ENCODE measurements at places on chromosomes 11 and 22.

DNA sequence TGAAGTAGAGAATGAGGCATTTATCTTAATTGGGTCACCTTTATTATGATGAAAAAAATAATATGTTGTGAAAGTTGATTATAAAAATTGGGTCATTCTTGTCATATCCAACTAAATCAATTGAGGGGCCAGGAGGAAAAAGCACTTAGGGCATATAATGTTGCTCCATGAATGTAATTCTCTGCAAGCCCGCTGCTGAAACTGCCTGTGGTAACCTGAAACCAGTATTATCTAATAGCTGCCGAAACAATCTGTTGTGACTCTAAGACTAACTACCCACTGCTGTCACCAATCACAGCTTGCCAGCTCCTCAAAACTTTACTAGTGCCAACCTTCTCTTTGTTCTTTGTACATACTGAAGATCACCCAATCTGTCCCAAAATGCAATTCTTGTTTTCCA, 115.8 kb downstream of the ATG16L2 start:
- no peak overlapping the region for H3K4me3 ChIP-seq
- H3K4me1 ChIP-seq, result no peaks in the 10 kb centered on the region
- DNase-seq, result no peak

GRCh38 chr11:119797123-119797611, 68.2 kb upstream of the NECTIN1 start:
- H3K27ac ChIP-seq, result no peak overlapping the region
- H3K4me3 ChIP-seq, result no peak overlapping the region
- H3K36me3 ChIP-seq, result no peaks in the 10 kb centered on the region
- no peaks in the 10 kb centered on the region for H3K4me1 ChIP-seq
- DNase-seq, result no peak
- peaks cover 8% of the 10 kb centered on the region for H3K27me3 ChIP-seq

GRCh38 chr22:19447330-19448075, at the start of gene C22orf39:
Gene C22orf39, minus strand, starts transcription at chr22:19447711. Its CDS starts 23 bp downstream, at chr22:19447688.
- peaks cover 33% of the 10 kb centered on the region for H3K4me1 ChIP-seq
- DNase-seq, result peak; percentile 90
- H3K4me3 ChIP-seq, result peak within 1 kb of the TSS; percentile 99
- peak within 1 kb of the TSS; percentile 90 for H3K27ac ChIP-seq
- H3K27me3 ChIP-seq, result no peaks in the 10 kb centered on the region

DNA sequence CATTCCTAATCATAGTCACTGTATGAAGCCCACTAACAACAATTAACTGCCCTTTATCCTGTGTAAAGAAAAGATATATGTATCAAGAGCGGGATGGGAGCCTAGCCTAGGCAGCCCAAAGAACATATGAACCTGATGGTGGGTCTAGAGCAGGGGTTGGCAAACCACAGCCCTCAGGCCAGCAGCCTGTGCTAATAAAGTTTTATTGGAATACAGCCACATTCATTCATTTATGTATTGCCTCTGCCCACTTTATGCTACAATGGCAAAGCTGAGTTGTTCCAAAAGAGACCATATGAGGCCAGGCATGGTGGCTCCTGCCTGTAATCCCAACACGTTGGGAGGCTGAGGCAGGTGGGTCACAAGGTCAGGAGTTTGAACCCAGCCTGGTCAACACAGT, 13.5 kb downstream of the PRR14L start:
- no peak for DNase-seq
- H3K4me1 ChIP-seq, result peaks cover 22% of the 10 kb centered on the region
- no peak overlapping the region for H3K4me3 ChIP-seq
- H3K27me3 ChIP-seq, result no peaks in the 10 kb centered on the region

DNA sequence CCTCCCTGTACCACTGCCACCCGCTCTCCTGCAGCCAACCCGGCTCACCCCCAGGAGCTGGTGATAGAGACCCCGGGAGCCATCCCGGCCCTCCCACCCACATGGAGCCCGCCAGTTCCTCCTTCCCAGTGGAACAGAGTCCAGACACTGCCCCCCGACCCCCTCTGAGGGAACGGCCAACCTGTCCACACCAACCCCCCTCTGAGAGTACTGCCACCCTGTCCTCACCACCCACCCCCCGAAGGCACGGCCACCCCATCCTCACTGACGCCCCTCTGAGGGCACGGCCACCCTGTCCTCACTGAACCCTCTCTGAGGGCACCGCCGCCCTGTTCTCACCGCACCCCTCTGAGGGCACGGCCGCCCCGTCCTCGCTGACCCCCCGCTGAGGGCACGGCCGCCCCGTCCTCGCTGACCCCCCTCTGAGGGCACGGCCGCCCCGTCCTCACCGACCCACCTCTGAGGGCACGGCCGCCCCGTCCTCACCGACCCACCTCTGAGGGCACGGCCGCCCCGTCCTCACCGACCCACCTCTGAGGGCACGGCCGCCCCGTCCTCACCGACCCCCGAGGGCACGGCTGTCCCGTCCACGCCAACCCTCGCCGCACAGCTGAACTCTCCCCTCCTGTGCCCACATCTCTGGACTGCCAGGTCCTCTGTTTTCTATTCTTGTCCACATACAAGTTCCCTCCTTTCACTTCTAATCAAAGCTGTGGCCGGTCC, 18.0 kb downstream of the TOLLIP start:
- no peaks in the 10 kb centered on the region for H3K4me1 ChIP-seq
- no peak for DNase-seq

- no peak for DNase-seq
- H3K27me3 ChIP-seq, result no peaks in the 10 kb centered on the region
- H3K4me3 ChIP-seq, result no peak overlapping the region
- peaks cover 46% of the 10 kb centered on the region for H3K4me1 ChIP-seq
Measured at GRCh38 chr22:31956360-31956759, 12.0 kb downstream of the YWHAH start.

GRCh38 chr11:119580081-119580480, 148.9 kb downstream of the NECTIN1 start:
- DNase-seq, result no peak
- H3K27ac ChIP-seq, result no peak overlapping the region
- no peaks in the 10 kb centered on the region for H3K36me3 ChIP-seq
- peaks cover 44% of the 10 kb centered on the region for H3K27me3 ChIP-seq
- no peak overlapping the region for H3K4me3 ChIP-seq
- peaks cover 7% of the 10 kb centered on the region for H3K4me1 ChIP-seq

GRCh38 chr22:38957046-38957770, at the start of gene APOBEC3A:
Gene APOBEC3A, plus strand, starts transcription at chr22:38957609. Its CDS starts 83 bp downstream, at chr22:38957692.
- H3K36me3 ChIP-seq, result no peaks in the 10 kb centered on the region
- no peak for DNase-seq
- H3K27ac ChIP-seq, result no peak within 1 kb of the TSS
- H3K27me3 ChIP-seq, result peaks cover 6% of the 10 kb centered on the region
- H3K4me3 ChIP-seq, result no peak within 1 kb of the TSS

DNA sequence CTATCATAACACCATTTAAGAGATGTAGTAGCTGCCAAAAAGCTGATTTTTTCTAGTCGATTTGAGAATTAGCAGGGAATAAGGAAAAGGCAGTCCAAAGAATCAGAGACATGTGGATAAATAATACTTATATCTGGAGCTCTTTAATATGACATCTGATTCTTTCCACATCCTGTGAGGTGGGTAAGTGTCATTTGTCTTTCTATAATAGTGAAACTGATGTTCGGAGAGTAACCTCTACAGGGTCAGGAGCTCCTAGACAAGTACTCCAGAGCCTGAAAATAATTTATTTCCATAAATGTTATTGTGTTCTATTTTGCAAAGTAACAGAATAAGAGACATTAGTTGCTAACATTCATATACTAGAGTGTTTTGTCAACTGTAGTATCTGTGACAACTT, 367.6 kb downstream of the DYNC2H1 start:
- H3K27me3 ChIP-seq, result no peaks in the 10 kb centered on the region
- no peak overlapping the region for H3K27ac ChIP-seq
- no peak for DNase-seq
- no peaks in the 10 kb centered on the region for H3K4me1 ChIP-seq
- H3K36me3 ChIP-seq, result no peaks in the 10 kb centered on the region

- no peaks in the 10 kb centered on the region for H3K4me1 ChIP-seq
- no peaks in the 10 kb centered on the region for H3K36me3 ChIP-seq
- no peak overlapping the region for H3K4me3 ChIP-seq
- no peaks in the 10 kb centered on the region for H3K27me3 ChIP-seq
Measured at GRCh38 chr22:29226351-29226981, 20.8 kb downstream of the EMID1 start.

GRCh38 chr11:10590218-10590915, 21.9 kb upstream of the LYVE1 start:
- H3K4me3 ChIP-seq, result no peak overlapping the region
- peaks cover 18% of the 10 kb centered on the region for H3K4me1 ChIP-seq
- H3K36me3 ChIP-seq, result no peaks in the 10 kb centered on the region
- peaks cover 6% of the 10 kb centered on the region for H3K27me3 ChIP-seq

GRCh38 chr11:99277281-99277680, 256.5 kb downstream of the CNTN5 start:
- H3K4me3 ChIP-seq, result no peak overlapping the region
- DNase-seq, result no peak
- no peaks in the 10 kb centered on the region for H3K27me3 ChIP-seq
- H3K27ac ChIP-seq, result no peak overlapping the region

- no peak overlapping the region for H3K4me3 ChIP-seq
- H3K27ac ChIP-seq, result no peak overlapping the region
- no peaks in the 10 kb centered on the region for H3K36me3 ChIP-seq
- no peak for DNase-seq
Measured at GRCh38 chr22:18063306-18063705, 14.5 kb upstream of the PEX26 start.

- no peaks in the 10 kb centered on the region for H3K4me1 ChIP-seq
- H3K27me3 ChIP-seq, result no peaks in the 10 kb centered on the region
- H3K27ac ChIP-seq, result no peak overlapping the region
- H3K36me3 ChIP-seq, result no peaks in the 10 kb centered on the region
Measured at GRCh38 chr11:75118577-75118976, 21.9 kb upstream of the OR2AT4 start.

Data from activated T-helper 2 cell treated with anti-CD3 and anti-CD28 coated beads, Interferon-gamma antibody, Interleukin-2, Interleukin-4, amounts not matched to agents 10 μg/mL and 5 μg/mL and 100 μg/mL, durations not matched to agents 14 hours and 24 hours and 36 hours (primary cell).